Lung (tissue), 17 donors: ENCODE measurements at places on chromosomes 5 and 9. TPM values are rescaled to one million over a fixed set of nuclear protein-coding genes. Genes with fewer than 3 reads are reported as not detected.

- H3K4me3 ChIP-seq: no peak overlapping the region
- H3K27me3 ChIP-seq: no peaks in the 10 kb centered on the region
- H3K27ac ChIP-seq: no peak overlapping the region
- peaks cover 14% of the 10 kb centered on the region for H3K36me3 ChIP-seq
Observed at GRCh38 chr5:109769597-109770291, 80.0 kb downstream of the MAN2A1 start.

DNA sequence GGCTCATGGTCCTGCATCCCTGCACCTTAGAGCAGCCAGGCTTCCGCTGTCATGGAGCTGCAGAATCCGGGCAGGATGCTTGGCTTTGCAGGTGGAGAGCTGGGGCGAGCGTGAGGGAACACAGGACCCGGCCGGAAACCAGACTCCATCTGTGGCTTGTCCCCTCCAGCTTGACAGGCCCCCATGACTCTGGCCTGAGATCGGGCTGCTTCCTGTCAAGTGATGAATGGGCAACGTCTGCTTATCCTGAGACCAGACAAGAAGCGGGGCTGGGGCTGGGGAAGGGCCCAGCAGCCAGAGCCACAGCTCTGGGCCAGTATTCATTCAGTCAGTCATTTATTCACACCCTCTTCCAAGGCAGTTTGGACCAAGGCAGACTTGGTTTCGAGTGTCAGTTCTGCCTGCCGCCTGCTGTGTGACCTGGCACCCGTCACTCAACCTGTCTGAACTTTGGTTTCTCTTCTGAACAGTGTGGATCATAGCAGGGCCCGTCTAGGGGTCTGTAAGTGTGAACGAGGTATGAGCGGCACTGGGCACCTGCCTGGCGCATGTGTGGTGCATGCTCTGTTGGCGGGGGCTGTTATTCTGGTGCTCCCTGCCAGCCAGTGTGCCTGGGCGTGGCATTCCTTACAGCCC lies 37.5 kb downstream of the NEK6 start:
- peak overlapping the region; percentile 21 for H3K27ac ChIP-seq
- peaks cover 67% of the 10 kb centered on the region for H3K4me1 ChIP-seq
- peak; percentile 85 for DNase-seq
- peaks cover 2% of the 10 kb centered on the region for H3K36me3 ChIP-seq
- H3K4me3 ChIP-seq: no peak overlapping the region
- no peaks in the 10 kb centered on the region for H3K27me3 ChIP-seq

DNA sequence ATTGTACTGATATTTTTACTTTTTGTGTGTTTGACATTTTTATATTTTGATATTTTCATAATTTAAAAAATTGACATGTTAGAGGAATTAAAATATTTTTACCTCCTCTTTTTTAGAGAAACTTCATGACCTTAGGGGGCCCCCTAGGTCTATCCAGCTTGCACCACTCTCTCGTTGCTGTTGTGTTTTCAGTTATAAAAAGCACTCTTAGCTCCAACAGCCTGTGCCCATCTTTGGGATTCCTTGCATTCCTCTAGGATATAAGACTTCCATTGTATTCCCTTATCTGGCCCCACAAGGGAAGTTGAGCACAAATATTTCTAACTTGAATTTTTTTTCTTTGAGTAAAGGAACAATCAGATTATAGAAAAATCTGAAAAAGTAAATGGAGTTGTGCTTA lies 245.3 kb downstream of the SH3GL2 start:
- no peaks in the 10 kb centered on the region for H3K27me3 ChIP-seq
- no peak overlapping the region for H3K27ac ChIP-seq
- DNase-seq: peak; percentile 16
- peaks cover 5% of the 10 kb centered on the region for H3K4me1 ChIP-seq

DNA sequence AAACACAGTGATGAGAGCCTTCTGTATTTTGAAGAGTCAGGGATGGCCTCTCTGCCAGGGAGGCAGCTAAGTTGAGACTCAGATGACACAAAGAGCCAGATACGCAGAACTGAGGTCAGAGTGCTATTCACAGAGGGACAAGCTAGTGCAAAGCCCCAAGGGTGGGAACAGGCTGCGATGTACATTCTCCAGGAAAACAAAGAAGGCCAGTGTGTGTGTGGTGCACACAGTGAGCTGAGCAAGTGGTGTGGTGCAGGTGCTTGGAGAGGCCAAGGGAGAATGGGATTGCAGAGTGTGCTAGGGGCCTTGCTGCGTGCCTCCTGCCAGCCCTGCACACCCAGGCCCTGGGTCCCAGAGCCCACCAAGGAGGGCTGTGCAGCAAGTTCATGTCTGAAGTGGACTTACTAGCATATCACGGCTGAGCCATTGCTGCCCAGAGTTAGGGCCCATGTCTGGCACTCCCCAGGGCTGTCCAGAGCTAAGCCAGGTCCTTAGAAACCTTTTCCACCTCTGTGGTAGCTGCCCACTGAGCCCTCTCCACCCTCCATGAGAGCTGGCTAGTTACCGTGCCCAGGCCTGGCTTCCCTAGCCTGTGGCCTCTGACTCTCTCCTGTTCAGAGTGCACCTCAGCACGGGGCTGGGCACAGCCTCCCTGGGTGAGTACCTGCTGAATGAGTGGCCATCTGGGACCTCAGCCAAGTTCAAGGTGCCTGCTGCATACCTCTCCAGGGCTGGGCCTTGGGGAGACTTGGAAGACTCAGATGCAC lies 9.3 kb downstream of the SLC25A48 start:
- H3K4me1 ChIP-seq: no peaks in the 10 kb centered on the region
- H3K27me3 ChIP-seq: no peaks in the 10 kb centered on the region
- no peak for DNase-seq
- no peak overlapping the region for H3K27ac ChIP-seq

GRCh38 chr5:10233505-10233904 lies 16.2 kb downstream of the ATPSCKMT start:
- H3K27me3 ChIP-seq: no peaks in the 10 kb centered on the region
- no peak overlapping the region for H3K27ac ChIP-seq
- peak; percentile 59 for DNase-seq
- H3K4me1 ChIP-seq: no peaks in the 10 kb centered on the region
- peaks cover 9% of the 10 kb centered on the region for H3K36me3 ChIP-seq
- H3K4me3 ChIP-seq: no peak overlapping the region

SYK gene
- 13.7 TPM for polyA plus RNA-seq

SPEF2 gene
- polyA plus RNA-seq: 5.7 TPM

ADAMTSL2 gene
- polyA plus RNA-seq: 6.4 TPM
